ENCODE measurements at places on chromosomes 3 and 15.

GRCh38 chr15:101525087-101525669 is 35.7 kb upstream of the PCSK6 start:
- no peak for DNase-seq

DNA sequence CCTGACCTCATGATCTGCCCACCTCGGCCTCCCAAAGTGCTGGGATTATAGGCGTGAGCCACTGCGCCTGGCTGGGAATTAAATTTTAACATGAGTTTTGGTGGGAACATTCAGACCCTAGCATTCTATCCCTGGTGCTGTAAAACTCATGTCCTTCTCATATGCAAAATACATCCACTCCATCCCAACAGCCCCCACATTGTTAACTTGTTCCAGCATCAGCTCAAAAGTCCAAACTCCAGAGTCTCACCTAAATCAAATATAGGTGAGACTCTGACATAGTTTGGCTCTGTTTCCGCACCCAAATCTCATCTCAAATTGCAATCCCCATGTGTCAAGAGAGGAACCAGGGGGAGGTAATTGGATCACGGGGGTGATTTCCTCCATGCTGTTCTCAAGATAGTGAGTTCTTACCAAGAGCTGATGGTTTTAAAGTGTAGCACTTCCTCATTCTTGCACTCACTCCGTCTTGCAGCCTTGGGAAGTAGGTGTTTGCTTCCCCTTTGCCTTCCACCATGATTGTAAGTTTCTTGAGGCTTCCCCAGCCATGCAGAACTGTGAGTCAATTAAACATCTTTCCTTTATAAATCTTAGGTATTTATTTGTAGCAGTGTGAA is 96.2 kb upstream of the PLCL2 start:
- DNase-seq = no peak

DNA sequence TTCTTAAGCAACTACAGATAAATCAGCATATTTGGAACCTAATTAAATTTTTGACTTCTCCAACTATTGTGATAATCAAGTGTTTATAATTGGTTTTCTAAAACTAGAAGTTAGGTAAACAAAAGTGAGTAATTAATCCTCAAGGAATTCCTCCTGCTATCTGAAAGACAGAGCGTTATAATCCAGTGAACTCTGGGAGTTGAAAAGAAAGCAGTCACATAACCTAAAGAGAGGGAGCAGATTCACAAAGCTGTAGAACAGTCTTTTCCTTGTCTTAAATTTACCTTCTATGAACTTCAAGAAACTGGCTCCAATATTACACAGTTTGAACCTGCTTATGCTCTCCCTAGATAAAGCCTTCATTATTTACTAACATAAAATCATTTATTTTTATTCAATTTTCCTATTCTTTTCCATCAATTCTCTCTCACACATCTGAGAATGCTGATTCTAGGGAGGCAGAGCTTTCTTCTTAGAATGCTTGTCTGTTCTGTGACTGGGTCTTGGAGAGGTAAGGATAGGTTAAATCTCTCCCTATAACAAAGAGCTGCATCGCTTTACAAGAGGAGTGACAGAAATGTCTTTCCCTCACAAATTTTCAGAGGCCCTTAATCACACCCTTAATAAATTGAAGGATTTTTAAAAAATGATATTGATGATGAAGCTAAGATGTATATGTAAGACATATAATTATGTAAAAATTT is 132.8 kb downstream of the TUSC7 start:
- no peak for DNase-seq

DNA sequence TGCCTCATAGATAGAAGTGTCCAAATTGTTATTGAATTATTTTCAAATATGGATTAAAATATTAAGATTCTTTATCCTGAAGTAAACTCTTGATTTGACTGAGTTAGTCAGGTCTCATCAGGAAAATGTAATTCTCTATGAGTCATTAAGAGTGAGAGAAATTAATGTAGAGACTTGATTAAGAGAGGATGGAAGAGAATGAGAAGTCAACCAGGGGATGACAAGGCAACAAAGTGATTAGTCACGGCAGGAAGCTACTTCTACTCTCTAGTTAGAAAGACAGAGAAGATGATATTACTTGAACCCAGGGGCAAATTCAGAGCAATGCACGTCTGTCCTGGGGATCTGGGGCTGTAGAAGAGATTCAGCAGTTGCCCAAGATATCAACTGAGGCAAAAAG is 202.5 kb downstream of the LSAMP start:
- no peak for DNase-seq

GRCh38 chr3:112339134-112339533 is 6.2 kb downstream of the CD200 start:
- no peak for DNase-seq

DNA sequence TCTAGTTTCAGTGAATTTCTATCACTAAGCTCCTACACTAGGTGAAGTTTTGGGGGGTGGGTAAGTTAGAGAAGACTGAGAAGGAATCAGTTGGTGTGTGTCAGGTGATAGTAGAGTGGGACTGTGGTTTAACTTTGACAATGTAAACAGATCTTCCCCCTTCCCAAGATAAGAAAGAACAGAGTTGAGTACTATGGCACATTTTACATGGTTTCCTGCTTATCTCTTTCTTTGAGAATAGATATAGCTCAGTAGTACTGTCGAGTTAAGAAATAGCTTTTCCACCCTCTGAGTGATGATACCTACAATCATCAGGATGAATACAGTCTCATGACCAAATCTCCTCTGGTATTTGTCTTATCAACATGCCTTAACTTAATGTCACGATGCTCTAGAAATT is 42.8 kb downstream of the GAP43 start:
- no peak for DNase-seq

- DNase-seq = no peak
Measured at GRCh38 chr3:42369304-42369703, 41.1 kb downstream of the LYZL4 start.

GRCh38 chr3:181252631-181253030 is 263.1 kb upstream of the DNAJC19 start:
- DNase-seq = no peak

GRCh38 chr3:10547841-10548783 is 42.7 kb upstream of the ATP2B2 start:
- DNase-seq = no peak

GRCh38 chr3:4394048-4394447 is 73.0 kb downstream of the SUMF1 start:
- DNase-seq = no peak

- no peak for DNase-seq
Measured at GRCh38 chr3:184358921-184359350, 2.5 kb downstream of the CLCN2 start.

GRCh38 chr15:40722934-40723333 is 28.0 kb downstream of the RAD51 start:
- no peak for DNase-seq

DNA sequence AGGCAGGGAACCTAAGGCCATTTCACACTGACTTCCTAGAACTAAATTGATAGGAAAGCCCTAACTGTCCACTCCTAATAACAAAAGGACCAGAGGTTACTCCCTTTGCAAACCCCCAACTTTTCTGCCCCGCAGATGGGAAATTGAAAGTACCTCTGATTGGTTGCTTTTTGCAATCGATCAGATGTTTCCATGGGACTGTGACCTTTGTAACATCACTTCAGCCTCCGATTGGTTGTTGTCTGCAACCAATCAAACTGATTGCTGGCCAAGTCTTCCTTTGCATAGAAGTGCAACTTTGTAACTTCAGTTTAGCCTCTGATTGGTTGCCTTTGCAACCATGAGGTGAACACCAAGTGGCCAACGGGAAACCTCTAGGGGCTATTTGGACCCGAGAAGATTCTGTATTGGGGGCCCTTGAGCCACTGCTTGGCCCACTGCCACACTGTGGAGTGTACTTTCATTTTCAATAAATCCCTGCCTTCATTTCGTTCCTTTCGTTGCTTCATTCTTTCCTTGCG is 11.3 kb upstream of the KNL1 start:
- no peak for DNase-seq

DNA sequence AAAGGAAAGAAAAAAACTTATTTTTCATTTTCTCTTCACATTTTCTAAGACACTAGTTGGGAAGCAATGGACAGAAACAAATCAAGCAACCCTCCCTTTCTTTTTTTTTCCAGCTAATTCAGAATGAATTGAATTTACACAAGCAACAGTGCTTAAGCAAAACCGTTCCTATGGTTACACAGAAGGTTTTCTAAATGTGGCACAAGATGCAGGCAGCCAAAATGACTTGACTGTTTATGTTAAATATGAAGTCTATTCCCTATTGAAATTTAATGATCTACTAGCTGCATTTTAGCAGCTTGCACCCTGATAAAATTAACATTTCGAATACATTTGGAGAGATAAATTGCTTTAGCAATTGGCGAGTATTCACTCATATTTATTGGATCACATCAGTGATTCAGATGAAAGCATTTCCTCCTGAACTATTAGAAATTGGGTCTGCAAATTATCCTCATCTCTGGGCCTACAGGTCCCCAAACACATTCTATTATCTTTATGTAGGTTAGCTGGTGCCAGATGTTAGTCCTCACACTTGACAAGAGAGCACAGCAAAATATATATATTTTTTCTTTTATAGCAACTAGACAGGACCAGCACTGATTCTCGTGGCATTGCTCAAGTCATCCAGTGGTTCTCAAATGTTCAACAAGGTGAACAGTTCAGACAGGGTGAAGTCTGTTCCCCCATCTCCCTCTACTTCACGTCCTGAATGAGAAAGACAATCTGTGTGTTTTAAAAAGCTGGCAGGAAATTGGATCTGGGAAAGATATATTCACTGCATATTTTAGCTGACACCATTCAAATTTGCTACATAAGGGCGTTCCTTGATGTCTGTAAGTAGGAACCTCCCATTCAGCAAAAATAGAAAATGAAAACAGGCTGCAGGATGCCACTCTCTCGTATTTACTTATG is 463.6 kb upstream of the KCNMB2 start:
- no peak for DNase-seq

DNA sequence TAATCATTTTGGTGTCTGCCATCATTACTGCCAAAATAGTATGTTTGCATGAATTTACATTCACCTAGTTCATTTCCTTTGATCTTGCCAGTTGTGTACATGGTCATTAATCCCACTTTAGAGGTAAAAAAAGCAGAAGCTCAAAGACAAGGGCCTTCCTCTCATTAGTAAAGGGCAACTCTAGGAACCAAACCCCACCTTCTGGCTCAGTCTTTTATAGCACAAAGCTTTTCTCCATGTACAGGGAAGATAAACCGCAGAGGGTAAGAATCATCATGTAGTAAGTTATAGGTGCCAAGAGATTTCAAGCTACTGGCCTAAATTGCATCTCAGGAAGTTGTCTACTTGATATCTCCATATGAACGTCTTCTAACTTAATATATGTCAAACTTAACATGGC is 19.3 kb upstream of the SPG21 start:
- DNase-seq = no peak

Data from cortex of kidney (tissue), 1 donor.